ENCODE measurements at places on chromosomes 4 and X.

- peak; percentile 89 for DNase-seq
Observed at GRCh38 chr4:124711471-124712371, 811 bp downstream of the ANKRD50 start.

DNA sequence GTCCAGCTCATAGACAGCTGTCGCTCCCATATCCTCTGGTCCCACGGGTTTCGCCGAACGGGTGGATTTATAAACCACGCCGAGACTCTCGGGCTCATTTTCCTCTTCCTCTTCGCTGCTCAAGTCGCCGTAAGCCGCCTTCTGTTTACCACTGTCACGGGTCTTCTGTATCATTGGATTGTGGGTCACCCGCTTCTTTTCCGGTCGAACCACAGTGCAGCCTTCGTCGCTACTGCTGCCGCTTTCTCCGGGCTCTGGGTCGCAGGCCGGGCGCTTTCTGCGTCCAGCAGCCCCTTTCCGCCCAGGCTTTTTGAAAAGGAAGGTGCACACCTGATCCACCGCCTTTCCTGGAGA lies 311 bp downstream of the RNF113A start:
- no peak for DNase-seq

DNA sequence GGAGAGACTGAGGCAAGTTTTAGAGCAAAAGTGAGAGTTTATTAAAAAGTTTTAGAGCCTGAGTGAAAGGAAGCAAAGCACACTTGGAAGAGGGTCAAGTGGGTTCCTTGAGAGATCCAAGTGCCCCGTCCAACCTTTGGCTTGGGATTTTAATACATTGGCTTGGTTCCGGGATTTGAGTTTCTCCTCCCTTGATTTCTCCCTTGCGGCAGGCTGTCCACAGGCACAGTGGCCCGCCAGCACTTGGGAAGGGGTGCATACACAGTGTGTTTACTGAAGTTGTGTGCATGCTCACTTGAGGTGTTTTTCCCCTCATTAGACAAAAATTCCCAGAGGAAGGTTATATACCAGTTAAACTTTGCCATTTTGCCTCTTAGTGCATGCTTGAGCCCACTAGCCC lies 333.5 kb downstream of the PCDH18 start:
- DNase-seq = no peak

- peak; percentile 58 for DNase-seq
Observed at GRCh38 chrX:45070116-45071007, 130.3 kb downstream of the DIPK2B start.

DNA sequence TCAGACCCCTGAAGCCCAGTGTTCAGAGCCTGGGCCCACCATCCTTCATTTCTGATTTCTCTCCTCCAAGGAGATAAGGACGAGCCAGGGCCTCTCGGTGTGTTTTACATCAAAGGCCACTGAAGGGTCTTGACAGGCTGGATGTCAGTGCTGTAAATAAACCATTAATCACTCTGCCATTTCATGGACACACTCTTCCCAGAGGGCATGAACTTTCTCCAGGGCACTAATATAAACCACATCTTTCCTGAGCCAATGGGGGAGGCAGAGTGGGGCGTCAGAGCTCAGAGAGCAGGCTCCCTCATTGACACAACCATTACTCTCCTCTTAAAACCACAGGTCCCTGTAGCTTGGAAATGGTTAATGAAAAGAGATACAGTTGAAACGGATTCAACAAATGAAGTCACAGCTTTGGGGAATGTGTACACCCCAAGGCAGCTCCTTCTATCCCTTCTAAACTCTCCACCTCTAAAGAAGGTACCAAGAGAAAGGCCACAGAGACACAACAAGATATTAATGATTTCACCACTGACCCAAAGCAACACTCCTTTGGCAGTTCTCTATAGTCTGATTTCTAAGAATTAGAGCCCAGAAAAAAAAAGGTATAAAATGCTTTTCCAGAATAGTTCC lies 200.6 kb downstream of the CHIC2 start:
- peak; percentile 53 for DNase-seq

GRCh38 chr4:46254788-46255187 lies 130.9 kb upstream of the GABRG1 start:
- no peak for DNase-seq

DNA sequence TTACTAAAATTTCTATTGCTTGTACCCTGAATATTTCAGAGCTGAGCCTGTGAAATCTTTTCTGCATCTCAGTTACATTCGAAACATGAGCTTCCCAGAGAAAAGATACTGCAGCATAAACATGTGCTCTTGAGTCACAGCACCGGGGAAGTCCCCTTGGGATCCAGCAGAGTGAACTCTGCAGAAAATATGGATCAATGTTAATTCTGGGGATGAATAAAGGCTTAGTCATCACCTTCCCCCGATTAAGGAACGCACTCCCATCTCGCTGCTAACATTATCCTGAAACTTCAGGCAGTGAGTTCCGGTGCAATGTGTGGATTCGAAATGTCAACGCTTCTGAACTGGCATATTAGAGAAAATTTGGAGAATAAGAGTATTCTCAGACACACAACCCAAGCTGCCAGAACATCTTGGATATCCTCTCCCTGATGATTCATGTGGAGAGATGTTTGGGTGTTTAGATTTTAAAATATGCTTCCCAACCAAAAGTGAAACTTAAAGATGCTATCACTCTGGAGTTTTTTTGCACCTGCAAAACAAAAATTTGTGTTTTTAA lies 90.8 kb downstream of the IRF2 start:
- no peak for DNase-seq

- no peak for DNase-seq
Observed at GRCh38 chr4:15434091-15434490, 6.3 kb downstream of the C1QTNF7 start.

- DNase-seq = no peak
Observed at GRCh38 chr4:2757426-2757825, 1.3 kb upstream of the TNIP2 start.

DNA sequence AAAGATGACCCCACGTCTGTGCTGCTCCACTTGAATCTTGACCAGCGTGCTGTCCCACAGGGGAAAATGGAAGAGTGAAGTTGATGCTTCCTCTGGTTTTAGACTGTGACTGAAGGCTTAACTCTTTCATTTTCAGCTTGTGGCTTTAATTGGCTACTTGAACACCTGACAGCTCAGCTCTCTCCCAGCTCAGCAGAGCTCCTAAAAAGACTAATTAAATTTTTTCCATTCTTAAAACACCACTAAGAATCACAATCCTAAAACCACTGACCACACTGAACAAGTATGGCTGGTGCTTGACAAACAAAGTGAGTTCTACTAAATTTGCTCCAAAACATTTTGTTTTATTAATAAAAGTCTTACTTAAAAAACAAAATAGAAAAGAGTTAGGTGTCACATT lies 71.7 kb downstream of the SRPX start:
- DNase-seq = no peak

GRCh38 chr4:157564218-157564617 lies 343.7 kb downstream of the GRIA2 start:
- no peak for DNase-seq

- no peak for DNase-seq
Observed at GRCh38 chr4:26088433-26088928, 174.5 kb downstream of the SMIM20 start.

DNA sequence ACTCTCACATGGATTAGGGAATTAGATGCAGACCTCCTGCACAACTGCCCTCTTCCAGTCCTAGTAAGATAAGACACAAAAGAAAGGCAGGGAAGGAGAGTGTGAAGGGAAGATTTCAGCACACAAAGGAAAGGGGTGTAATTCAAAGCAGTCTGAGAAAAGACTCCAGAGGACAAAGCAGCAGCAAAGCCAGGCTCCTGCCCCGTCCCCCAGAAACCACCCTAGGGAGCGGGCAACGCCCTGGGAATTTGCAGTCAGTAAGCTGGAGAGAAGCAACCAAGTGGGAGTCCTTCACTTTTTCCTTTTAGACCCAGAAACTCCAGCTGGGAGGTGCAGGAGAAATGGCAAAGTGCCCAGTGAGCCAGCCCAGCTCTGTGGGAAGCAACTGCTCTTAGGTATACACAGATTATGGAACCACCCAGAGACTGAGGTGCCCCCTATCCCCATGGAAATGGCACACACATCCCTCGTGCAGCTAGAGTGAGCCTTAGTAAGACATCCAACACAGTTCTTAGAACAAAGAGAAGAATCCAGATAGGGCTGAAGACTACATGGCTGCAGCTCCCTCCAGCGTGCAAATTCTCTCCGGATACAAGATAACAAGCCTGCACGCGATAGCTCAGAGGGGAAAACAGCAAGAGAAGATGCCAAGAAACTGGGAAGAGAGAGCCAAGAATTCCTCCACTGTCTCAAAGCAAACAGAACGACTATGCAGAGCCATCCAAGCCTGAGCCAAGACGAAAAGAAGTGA lies 26.5 kb upstream of the IRAK1 start:
- DNase-seq = peak; percentile 68

DNA sequence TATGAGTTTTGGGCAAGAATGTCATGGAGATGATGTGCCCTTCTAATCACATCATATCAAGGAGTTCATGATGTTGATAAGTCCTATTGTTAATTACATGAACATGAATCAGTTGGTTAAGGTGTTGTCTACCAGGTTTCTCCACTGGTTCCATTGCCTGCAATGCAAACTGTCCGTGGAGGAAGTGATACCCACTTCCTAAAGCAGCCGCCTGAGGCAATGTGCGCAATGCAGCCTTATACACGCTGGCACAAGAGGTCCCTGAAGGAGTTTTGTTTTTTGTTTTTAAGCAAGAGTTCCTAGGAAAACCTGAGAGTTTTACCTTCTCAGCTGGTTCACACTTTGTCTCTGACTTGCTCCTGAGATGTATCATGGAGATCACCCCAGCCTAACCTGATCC lies 5.9 kb upstream of the GPKOW start:
- no peak for DNase-seq

DNA sequence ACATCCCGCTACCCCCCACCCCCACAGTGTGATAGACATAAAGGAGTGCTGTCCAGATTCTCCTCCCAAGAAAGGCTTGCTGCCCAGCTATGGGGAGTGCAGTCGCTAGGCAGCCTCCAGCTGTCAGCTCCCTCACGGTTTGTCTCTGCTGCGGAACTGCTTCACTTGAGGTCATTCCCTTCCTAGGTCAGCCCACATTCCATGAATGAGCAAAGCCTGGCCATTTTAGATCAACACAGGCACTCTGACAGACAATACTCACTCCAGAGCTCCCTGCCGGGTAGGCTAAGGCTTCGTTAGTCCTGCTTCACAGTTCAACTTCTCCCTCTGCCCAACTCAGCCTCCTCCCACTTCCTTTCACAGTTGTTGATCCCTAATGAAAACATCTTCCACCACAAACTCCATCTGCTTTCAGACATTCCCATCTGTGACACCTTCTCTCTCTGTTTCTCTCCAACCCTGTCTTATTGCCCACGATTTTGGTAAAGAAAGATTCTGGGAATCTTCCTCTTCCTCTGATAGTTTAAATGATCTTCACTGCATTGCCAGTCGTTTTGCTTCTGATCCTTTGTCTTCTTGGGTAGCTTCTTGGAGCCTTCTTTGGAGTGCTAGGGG lies 318.9 kb upstream of the F9 start:
- DNase-seq = no peak

GRCh38 chr4:41174444-41174843 lies 39.9 kb downstream of the APBB2 start:
- DNase-seq = no peak

- no peak for DNase-seq
Observed at GRCh38 chr4:22906045-22906444, 213.3 kb downstream of the GBA3 start.

DNA sequence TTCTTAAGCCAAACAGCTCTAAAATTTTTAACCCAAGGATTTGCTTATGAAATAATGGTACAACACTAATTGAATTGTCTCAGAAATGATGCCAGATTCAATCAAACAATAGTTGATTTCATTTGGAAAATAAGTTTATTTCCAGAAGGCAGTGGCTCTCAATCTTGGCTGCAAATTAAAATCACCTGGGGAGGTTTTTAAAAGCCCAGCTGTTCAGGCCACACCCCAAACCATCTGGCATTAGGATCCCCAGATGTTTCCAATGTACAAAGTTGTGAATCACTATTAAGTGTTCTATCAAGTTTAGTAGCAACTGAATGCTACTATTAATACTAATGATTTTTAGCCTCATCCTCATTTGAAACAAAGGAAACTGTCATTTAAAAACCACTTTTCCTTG lies 22.2 kb downstream of the TMEM184C start:
- peak; percentile 48 for DNase-seq

GRCh38 chr4:38162240-38162784 lies 202.1 kb downstream of the PTTG2 start:
- DNase-seq = no peak

- no peak for DNase-seq
Observed at GRCh38 chr4:97953171-97953941, 189.9 kb downstream of the STPG2 start.

- peak; percentile 45 for DNase-seq
Observed at GRCh38 chr4:15232366-15233263, 195.2 kb upstream of the C1QTNF7 start.

GRCh38 chrX:88244066-88244465 lies 503.0 kb upstream of the CPXCR1 start:
- DNase-seq = peak; percentile 23

- DNase-seq = no peak
Observed at GRCh38 chr4:930028-930551, 2.0 kb downstream of the GAK start.

- DNase-seq = no peak
Observed at GRCh38 chr4:187811591-187811990, 184.0 kb upstream of the ZFP42 start.

DNA sequence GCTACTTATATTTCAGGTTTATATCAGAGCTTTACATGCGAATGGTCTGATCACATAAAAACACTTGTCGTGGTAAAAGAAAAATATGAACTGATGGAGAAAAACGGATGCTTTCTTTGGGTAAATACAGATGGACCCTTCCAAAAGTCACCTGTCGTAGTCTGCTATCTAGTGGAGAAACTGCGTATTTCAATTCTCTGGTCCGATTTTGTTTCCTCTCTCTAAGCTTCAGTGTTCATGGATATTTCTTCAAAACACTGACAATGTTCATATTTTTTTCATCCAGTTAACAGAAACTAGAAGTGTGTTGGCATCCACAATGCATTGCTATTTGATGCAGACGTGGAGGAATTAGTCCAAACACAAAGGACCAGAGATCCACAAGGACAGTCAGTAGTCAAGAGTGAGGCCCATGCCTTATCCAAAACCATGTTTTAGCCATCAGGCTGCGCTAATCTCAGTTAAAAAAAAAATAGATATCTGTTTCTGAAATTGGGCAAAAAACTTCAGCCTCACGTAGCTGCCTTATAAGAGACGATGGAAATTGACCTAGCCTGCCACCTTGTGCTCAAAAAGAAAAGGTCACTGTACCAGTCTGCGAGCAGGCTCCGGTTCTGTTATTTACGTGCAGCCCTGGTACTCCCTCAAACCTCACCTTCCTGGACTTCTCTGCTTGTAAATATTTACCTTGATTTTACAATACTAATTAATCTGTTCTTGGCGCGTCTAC lies 16.0 kb downstream of the MEPE start:
- DNase-seq = peak; percentile 78

GRCh38 chr4:110128472-110128919 lies 69.9 kb downstream of the ELOVL6 start:
- no peak for DNase-seq

GRCh38 chrX:139554991-139555675 lies 24.6 kb downstream of the F9 start:
- DNase-seq = no peak

GRCh38 chr4:183996868-183997267 lies 91.8 kb downstream of the STOX2 start:
- peak; percentile 41 for DNase-seq

- no peak for DNase-seq
Observed at GRCh38 chrX:77793946-77794345, 7.9 kb upstream of the ATRX start.

GRCh38 chrX:47176101-47176740 lies 17.4 kb upstream of the UBA1 start:
- no peak for DNase-seq
